GM12892 (cell line): ENCODE measurements at places on chromosomes 3 and 15.

- no peak for DNase-seq
These were observed 34.8 kb upstream of the RPL32 start for GRCh38 chr3:12875857-12876836.

- no peak for DNase-seq
These were observed 81.3 kb upstream of the RNF7 start for GRCh38 chr3:141656771-141657170.

GRCh38 chr3:32660634-32661033 lies 24.4 kb upstream of the CNOT10 start:
- DNase-seq = no peak

DNA sequence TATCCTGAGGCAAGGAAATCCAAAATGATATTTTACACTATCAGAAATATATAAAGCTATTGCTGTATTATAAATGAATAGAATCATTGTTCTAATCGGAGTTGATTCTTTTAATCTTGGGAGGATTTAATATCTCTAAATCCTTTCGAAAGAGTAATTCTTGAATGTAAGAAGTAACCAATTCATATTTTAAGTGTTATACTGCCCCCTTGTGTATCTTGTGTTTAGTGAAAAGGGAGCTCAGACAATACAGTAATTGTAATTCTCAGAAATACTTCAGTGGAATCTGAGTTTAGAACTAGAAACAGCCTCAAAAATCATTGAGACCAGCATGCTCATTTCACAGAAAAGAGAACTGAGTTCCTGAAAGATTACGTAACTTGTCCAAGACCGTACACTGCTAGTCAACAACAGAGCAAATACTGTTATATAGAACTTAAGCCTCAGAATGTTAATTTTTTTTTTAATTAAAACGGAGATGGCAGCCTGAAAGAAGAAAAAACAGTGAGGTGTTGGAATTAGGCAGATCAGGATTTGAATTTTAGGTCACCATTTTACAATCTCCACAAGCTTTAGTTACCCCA lies 42.9 kb downstream of the PLCH1 start:
- no peak for DNase-seq
